ENCODE measurements at places on chromosomes 5 and 9.

DNA sequence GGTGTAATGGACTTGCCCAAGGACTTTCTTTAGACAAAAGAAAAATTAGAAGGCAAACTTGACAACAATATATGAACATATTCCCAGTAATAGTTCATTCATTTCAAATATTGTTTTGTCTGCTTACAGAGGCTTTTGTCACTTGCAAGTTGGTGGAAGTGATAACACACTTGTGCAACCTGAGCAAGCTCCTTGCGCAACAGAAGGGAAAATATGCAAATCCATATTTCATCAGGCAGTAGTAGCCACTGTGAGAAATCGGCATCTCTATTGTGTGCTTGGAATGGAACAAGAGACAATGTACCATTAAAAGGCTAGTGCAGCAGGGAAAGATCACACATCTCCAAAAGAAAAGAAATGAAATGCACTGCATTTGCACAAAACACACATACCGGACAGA lies 125.3 kb upstream of the RASEF start:
- no peak for DNase-seq

DNA sequence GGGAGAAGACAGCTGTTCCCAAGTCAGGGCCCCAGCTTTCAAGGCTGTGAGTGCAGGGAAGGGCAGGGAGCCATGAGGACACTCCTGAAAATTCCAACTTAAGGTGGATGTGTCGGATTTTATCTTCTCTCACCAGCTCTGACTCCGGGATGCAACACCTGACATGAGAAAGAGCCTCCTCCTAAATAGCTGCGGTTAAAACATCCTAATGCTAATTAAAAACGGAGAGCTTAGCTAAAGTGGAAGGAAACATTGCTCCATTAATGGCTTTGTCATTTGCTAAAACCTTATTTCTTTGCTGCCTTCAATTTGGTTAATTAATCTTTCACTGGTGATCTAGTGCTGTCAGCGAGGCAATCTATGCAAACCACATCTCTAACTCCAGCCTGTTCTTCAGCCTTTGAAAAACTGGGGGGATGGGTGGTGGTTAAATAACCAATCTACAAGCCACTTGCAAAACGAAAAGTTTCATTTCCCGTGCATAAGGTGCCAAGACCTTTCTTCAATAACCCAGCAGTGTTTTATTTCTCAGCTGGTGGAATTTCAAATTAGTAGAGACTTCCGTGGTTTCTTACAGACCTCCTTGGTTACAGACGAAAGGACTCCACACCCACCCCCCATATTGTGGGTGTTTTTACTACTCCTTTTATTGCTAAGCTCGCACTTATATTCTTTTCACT lies 379.6 kb downstream of the MLLT3 start:
- no peak for DNase-seq

DNA sequence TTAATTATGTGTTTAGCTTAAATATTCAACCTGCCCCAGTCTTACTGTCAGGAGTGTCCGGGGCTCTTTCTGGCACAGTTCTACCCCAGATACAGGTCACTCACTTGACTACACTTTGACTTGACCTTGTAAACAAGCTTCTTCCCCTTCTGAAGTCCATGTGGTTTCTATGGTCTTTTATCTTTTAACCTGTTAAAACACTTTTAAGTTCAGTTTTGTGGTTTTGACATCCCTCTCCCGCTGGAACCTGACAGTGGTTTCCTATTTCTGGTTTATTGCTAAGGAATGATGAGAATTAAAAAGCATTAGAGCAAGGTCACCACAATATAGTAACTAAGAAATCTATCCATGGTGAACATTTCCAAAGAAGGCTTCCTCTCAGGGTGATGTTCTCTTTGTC lies 300.1 kb downstream of the TMEM167A start:
- no peak for DNase-seq

DNA sequence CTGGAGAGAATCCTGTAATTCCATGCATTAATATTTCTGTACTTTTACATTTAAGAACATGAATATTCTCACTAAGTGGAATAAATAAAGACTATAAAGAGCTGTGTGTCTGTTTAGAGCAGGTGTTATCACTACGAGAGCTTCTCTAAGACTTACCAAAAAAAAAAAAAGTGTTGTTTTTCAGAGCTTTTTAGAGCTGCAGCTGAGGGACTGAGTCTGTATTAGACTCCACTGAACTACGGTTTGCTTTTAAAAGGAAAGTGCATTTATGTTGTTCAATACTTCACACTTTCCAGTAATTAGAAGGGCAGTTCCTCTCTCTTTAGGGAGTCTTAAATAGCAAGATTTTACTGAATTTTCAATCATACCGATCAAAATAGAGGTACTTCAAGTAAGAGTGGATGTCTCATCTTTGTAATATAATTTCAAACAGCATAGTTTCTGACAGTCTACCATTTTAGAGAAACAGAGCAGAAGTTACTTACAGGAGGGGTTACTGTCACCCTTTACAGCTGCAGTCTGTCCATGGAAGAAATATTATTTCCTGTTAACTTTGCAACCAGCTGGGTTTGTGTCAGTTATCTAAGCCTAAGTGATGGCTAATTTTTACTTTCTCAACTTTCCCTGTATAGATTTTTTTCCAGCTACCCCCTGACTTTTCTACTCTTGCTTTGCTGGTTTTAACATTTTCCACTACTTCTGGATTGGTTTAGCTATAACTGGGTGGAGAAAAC lies 2.4 kb downstream of the SYK start:
- no peak for DNase-seq

DNA sequence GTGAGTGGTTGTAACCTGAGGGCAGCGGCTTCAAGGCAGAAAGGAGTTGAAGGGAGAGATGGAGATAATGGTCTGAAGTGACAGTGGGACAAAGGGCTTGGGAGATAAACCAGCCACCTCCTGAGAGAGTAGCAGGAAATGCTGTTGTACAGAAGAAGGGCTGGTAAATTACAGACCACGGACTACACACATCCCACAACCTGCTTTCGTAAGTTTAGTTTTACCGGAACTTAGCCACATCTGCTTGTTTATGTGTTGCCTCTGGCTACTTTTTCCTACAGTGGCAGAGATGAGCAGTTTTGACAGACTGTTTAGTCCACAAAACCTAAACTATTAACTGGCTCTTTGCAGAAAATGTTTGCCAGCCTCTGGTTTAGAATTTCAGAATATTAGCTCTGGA lies 269.5 kb downstream of the ARHGEF28 start:
- no peak for DNase-seq

DNA sequence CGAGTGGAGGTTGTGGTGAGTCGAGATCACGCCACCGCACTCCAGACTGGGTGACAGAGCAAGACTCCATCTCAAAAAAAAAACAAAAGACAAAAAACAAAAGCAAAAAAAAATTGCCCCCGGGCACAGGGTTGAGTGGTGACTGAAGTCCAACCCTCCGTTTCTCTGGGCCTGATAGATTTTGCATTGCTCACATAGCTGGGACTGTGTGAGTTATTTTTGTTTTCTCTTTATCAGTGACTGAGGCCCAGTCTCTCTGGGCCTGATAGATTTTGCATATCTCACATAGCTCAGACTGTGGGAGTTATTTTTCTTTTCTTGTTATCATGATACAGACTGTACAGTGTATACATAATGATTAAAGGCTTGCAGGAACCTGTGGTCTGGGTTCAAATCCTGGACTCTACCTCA lies 2.6 kb upstream of the SLC28A3 start:
- DNase-seq, result no peak

GRCh38 chr5:43639566-43639965 lies 36.6 kb downstream of the NNT start:
- no peak for DNase-seq

- DNase-seq, result no peak
Measured at GRCh38 chr5:158033076-158033475, 174.1 kb upstream of the CLINT1 start.

- no peak for DNase-seq
Measured at GRCh38 chr9:71524516-71524915, 243.8 kb downstream of the CEMIP2 start.

GRCh38 chr5:107570805-107571531 lies 99.8 kb downstream of the EFNA5 start:
- DNase-seq, result no peak

DNA sequence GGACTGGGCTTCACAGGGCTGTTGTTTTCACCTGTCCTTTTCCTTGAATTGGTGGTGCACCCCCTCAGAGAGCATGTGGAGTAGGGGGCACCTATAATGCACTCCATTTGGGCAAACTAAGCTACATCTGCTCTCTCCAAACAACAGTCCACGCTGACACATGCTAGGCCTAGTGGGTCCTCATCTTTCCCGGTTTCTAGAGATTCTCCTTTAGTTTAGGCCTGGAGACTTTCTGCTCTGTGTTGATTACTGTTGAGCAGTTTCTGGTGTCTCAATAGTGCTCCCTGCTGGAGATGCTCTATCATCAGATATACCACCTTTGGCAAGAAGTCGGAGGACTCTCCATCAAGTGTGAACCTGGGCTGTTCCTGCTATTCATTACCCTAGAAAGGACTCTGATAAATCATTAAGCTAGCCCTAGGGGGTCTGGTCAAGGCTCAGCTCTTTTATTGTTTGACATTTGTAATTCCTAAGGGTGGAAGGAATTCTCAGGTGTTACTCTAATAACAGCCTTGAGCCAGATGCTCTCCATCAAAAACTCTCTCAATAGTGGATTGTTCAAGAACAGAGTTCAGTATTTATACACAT lies 64.0 kb upstream of the FYB1 start:
- DNase-seq, result peak; percentile 24

DNA sequence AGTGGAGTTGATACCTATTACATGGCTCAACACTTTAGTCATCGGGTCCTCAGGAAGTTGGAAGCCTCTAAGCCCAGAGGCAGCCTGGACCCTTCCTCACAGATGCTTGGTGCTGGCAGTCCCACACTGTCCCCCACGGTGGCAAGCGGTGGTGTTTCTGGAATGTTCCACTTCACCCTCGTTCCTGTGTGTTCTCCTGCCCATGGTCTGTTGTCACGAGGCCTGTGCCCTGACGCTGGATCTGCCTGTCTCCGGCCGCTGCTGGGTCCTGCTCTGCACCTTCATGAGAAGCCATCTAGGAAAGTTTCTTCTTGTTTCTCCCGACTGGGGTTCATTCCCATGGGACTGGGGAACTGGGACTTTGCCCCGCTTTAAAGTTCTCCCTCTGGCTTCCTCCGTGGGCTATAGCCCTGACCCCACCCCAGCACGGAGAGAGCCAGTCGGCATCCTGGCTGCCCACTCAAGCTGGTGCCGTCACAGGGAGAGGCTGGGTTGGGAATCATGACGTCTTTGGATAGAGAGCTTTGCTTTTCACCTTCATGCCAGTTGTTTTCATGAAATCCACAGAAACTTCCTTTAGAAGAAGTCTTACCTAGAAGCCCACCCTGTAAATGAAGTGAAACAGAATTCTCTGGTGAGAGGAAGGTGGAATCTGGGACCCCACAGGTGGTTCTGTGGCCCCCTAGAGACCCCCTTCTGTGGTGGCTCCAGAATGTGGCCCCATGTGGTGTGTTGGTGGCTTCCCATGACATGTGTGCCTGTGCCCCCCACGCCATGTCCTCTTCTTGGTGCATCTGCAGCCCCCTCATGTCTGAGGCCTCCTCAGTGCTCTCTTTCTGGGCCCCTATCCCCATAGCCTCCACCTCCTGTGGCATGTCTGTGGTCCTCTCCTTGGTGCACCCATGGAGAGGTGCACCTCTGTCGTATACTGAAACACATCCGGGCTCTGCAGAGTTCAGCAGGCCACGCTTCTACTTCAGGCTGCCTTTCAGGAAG lies 43.8 kb downstream of the TRIP13 start:
- DNase-seq, result no peak
